ENCODE measurements at places on chromosomes 4 and X.

GRCh38 chr4:75432683-75433082, 81.5 kb downstream of the RCHY1 start:
- peak; percentile 14 for DNase-seq

GRCh38 chrX:47224266-47224895, 5.9 kb downstream of the CDK16 start:
- no peak for DNase-seq

DNA sequence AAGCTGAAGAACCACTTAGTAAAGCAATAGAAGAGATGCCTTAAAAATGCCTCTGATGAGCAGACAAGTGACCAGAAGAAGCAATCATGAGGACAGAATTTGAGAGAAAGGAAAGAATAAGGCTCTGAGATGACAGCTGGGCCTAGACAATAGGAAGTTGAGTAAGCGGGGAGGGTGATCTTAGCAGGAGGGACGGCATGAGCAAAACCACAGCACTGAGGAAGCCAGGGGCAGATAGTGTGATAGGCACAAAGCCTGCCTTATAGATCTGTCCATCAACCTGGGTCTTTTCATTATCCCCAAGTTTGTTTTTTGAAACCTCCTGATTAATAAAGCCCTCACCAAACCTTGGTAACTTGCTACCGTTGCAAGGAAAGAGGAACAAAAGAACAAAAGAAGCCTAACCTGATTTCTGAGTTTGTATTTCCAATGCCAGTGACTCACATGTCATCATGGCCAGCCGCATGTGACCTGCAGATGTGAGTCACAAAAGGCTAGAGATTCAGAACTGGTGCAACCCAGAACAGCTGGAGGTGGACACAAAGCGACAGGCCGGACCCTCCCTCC, 55.7 kb upstream of the PPARGC1A start:
- DNase-seq: peak; percentile 4

- DNase-seq: no peak
Measured at GRCh38 chrX:51215266-51215665, 117.4 kb upstream of the NUDT10 start.

DNA sequence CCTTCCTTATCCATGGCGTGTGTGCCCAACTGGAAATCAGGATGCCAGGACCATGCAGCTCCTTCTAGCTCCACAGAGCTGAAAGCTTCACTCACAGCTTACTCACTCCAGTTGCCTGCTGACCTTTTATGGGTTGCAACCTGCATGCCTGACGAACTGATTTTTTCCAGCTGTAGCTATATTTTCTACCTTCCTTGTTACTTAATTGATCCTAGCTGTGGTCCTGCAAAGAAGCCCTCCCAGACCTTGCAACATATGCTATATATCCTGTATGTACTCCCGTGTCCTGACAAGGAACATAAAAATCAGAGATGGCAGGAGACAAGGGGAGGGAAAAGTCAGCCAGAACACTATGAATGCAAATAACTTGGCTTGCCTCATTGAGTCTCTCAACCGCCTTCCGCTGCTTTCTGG, 135.3 kb upstream of the LDB2 start:
- peak; percentile 27 for DNase-seq

DNA sequence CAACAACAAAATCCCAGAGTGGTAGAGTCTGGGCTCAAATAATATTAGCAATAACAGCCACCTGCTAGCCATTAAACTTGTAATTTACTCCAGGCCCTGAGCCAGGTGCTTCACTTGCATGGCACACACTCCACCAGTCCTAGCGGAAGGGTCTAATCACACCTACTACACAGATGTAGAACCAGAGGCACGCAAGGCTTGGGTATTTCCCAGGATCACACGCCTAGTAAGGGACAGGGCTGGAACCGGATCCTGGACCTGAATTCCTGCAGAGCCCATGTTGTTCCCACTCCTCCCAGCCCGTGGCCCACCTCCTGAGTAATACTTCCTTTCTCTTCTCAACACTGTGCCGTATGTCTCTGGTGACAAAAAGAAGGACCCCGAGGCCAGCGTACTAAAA, 5.7 kb downstream of the MAGEA1 start:
- DNase-seq: no peak

- DNase-seq: no peak
Measured at GRCh38 chr4:77159806-77160205, 2.8 kb downstream of the CCNG2 start.

GRCh38 chr4:47642985-47643760, 158.1 kb downstream of the ATP10D start:
- DNase-seq: peak; percentile 48

DNA sequence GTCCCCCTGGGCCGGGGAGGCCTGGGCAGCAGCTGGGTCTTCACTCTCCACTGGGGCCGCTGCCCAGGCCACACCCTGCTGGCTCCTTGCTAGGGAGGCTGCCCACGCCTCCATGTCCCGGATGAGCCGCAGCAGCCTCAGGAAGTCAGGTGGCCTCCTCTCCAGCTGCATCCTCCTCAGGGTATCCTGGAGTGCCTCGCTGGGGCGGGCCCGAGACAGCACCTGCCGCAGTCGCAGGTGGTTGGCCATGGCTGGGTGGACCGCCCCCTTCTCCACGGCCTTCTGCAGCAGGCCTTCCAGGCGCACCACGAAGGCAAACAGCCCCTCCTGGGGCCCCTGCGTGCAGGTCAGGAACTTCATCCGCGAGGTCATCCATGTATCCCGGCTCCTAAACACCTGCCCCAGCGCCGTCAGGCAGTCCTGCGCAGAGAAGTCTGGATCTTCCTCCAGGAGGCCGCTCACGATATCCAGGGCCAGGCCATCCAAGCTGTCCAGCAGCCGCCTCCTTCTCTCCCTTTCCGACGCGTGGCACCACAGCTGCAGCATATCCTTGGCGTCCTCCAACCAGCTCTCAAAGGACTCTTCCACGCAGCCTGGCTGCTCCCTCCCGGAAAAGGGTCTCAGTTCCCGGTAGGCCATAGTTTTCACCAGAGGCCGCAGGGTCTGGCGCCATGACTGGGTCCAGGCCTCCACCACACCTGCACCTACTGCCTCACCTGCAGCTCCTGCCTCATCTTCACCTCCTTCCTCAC, 2.1 kb downstream of the PNMA6F start:
- DNase-seq: no peak

GRCh38 chr4:40307627-40308497, 27.3 kb upstream of the CHRNA9 start:
- DNase-seq: no peak

- no peak for DNase-seq
Measured at GRCh38 chr4:165439344-165439743, 60.5 kb downstream of the CPE start.

GRCh38 chrX:150701377-150701776, 8.2 kb downstream of the MTMR1 start:
- no peak for DNase-seq

GRCh38 chr4:124304941-124305340, 407.6 kb downstream of the ANKRD50 start:
- no peak for DNase-seq

DNA sequence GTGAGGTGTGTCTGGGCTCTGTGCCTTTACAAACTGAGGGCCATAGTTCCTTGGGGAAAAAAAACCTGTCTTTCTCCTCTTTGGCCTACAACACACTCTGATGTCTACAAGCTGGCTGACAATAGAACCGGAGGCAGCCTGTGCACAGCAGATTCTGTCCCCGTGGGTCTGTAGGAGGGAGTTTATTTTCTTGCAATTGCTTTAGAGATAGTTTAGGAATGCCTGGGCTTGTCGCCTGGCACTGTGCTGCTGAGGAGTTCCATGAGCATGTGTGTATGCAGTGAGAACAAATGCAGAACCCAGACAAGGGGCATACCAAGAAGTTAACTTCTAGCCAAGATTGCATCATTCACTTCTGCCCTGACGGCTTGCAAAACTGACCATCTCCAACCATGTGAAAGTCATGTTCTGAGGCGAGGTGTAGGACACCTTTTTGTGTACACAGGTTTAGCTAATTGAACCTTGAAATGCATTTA, 54.1 kb downstream of the CCNI start:
- peak; percentile 62 for DNase-seq

DNA sequence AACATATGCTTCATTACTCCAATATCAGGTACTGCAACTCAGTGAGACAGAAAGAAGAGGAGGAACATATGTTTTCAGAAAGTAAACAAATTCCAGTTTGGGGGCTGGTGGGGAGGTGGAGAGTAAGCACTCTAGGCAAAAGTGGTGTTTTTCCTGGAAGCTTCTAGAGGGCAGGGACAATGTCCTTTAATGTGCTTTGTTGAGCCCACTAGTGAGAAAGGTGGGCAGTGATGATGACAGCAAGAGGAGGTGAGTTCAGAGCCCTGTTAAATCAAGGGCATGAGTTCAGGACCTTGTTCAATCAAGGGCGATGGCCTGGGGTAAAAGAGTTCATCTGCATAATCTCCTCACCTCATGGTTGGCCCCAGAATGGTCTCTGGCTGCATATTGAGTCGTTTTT, 38.4 kb downstream of the GPC3 start:
- DNase-seq: no peak

DNA sequence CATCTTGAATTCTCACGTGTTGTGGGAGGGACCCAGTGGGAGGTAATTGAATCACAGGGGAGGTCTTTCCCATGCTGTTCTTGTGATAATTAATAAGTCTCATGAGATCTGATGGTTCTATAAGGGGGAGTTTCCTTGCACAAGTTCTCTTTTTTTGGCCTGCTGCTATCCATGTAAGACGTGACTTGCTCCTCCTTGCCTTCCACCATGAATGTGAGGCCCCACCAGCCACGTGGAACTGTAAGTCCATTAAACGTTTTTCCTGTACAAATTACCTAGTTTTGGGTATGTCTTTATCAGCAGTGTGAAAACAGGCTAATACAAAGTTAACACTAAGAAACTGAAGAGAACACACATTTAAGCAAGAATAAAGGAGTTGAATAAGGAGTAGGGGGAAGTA, 16.0 kb downstream of the TBCK start:
- no peak for DNase-seq

- peak; percentile 72 for DNase-seq
Measured at GRCh38 chrX:48083212-48083611, 11.8 kb upstream of the ZNF630 start.

- no peak for DNase-seq
Measured at GRCh38 chrX:110042496-110042895, 39.6 kb downstream of the TMEM164 start.

- DNase-seq: no peak
Measured at GRCh38 chr4:108540536-108540935, 79.8 kb upstream of the RPL34 start.

- DNase-seq: no peak
Measured at GRCh38 chrX:95435198-95435597, 1249.4 kb upstream of the DIAPH2 start.

DNA sequence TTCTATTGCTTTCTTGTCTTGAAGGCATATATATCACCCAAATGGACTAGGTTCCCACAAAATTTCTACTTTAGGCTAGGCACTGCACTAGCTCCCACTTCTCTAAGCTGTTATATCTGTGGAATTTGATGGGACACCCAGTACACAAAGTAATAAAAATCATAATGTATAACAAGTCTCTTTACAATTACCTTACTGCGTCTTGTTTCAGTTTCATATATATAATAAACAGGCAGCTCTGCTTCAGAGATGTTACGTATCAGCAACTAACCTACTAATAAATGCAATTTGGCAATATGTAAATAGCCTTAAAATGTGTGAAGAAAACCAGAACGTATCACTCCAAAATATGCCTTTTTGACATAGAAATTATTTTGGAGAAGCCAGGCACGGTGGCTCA, 42.0 kb upstream of the UGDH start:
- no peak for DNase-seq

All from GM03348 (cell line).